A549 (cell line): ENCODE measurements at places on chromosomes 11 and 22. TPM values are rescaled to one million over a fixed set of nuclear protein-coding genes. Genes with fewer than 3 reads are reported as not detected.

DNA sequence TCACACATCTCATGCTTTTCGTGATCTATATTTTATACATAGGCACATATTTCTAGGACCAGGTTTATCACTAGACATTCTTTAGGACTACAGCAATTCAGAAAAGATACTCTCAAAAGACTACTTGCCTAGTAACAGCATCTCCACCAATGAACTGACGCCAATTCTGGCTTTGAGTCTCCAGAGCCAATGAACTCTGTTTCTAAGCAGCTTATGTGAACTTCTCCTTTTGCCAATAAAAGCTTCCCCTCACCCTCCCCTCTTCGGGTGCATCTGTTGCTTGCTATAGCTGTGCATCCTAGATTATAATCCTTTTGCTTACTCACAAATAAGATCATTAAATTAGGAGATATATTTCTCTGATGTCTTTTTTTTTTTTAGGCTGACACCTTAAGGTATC lies 11.4 kb upstream of the ANKK1 start:
- no peak for DNase-seq

DNA sequence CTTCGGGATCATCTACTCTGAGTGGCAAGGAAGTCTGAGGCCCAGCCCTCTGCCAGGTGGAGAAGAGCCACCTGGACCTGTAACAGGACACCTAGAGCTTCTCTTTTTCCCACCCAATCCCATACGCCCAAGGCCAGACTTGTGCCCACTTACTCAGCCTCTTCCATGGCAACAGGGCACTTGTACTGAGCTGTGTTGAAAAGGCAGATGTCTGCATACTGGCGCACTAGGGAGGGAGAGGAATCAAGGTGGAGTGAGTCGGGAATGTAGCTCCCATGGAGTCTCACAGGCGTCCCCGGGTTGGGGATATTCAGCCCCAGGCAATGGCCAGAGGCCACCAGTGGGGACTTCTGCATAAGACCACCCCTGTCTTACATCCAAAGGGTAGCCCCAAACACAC lies 36.1 kb downstream of the TPBGL start:
- no peak for DNase-seq

- no peak for DNase-seq
Measured at GRCh38 chr11:121463689-121464335, 11.0 kb upstream of the SORL1-AS1 start.

DNA sequence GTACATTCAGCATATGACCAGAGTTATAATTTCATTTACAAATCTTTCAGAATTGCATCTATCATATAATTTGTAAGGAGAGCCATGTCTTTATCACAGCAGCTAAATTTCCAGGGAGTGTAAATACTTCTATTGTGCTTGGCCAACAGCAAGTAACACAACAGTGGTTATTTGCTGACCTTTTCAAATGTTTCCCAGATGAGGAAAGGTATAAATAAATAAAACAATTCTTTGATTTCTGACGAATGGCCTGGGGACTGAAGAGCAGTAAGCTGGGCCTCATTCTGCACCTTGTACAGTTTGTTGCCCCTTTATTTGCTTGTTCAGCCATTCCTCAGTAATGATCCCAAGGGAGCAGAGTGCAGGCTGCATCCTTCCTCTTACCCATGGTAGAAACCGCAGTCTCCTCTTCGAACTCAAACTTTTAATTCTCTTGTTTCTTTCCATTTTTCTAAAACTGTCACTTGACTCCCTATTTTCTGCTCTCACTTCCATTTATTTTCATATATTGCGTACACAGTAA lies 132.8 kb downstream of the DDX10 start:
- DNase-seq = no peak

DNA sequence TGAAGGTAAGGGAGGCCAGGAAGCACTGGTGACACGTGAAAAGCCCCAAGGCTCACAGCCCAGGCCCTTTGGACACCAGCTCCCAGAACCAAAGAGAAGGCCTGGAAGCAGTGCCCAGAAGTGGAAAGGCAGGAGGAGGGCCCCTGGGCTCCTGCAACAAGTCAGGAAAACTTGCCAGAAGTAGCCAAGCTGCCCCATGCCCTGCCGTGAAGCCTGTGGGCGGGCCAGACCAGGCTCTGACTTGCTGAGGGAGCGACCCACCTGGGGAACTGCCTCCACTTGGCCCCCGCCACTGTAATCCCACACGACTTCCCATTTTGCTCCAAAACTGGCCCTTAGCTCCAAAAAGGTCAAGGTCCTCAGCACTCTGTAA lies 51.3 kb upstream of the ARFGAP3 start:
- DNase-seq = no peak

GRCh38 chr11:61041755-61042518 lies 60.4 kb upstream of the CD5 start:
- DNase-seq = peak; percentile 10

- DNase-seq = no peak
Measured at GRCh38 chr11:133712051-133712560, 133.2 kb downstream of the SPATA19 start.

GRCh38 chr11:34926101-34926830 lies 9.8 kb downstream of the PDHX start:
- DNase-seq = peak; percentile 53

- DNase-seq = no peak
Measured at GRCh38 chr11:26947379-26947844, 46.5 kb upstream of the FIBIN start.

DNA sequence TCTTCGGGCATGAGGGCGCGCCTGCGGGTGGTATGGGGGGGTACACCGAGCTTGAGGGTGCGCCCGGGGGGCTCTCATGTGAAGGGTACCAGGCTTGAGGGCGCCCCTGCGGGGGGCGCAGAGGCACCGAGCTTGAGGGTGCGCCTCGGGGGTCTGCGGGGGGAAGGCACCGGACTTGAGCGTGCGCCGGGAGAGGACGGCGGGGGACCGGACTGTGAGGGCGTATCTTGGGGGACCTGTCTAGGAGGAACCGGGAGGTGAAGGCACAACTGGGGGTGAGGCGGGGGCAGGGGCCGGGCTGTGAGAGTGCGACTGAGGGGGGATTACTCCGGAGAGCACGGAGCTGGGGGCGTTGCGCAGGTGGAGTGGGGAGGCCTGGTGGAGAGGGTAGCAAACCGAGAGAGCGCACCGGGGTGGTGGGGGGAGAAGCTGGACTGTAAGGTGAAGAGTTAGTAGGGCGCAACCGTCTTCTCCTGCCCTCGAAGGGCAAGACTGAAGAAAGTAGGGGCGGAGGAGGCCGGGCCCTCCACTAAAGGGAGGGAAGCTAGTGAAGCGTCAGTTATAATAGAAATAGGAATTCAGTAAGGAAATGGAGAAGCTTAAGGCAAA lies 1.1 kb upstream of the DDX6 start:
- peak; percentile 7 for DNase-seq

DNA sequence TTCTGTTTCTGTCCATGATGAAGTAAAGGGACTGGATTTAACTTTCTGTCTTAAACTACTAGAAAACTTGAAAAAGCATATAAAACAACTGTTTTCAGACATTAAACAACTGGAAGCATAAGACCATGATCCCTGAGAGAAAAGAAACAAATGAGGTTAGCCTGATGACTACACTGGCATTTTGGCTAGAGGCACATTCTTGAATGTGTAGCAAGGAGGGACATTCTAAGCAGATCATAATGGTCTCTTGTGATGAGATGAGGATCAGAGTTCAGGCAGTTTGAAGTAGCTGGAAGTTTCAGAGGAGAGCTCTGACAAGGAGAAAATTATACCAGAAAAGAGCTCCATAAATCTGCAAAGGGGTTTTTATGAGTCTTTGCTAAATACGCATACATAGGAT lies 75.4 kb downstream of the AASDHPPT start:
- no peak for DNase-seq

GRCh38 chr11:113591117-113591516 lies 115.0 kb downstream of the TMPRSS5 start:
- no peak for DNase-seq

- no peak for DNase-seq
Measured at GRCh38 chr11:121067453-121067852, 33.6 kb upstream of the TECTA start.

DNA sequence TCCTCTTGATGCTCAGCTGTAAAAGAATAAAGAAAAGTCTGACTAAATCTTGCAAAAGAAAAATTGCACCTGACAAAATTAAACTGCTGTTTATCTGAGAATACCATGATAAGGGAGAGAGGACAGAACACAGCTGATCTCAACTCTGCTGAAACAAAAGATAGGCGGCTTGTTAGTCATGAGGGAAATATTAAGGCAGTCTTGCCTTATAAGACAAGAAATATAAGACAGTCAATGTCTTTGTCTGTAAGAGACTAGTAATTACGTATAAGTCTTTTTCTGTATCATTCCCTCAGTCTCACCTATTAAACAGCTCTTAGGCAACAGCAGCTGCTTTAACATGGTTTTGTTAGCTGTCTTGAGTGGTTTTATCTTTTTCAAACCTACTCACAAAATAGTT lies 296.6 kb downstream of the LUZP2 start:
- DNase-seq = no peak

DNA sequence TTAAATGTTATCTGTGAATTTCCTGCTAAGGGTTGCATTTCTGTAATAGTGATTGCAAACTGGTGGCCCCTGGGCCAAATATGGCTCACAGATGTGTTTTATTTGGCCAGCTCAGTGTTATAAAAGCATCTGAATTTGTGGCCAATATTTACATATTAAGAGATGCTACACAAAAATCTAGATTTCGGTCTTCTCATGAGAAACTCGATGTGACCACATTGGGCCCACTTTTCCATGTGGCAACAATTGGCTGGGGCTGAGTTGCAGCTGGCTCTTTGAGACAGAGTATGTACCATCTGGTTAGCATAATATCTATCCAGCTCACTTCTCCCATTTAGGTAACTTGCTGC lies 244.5 kb upstream of the POU2AF2 start:
- no peak for DNase-seq

DNA sequence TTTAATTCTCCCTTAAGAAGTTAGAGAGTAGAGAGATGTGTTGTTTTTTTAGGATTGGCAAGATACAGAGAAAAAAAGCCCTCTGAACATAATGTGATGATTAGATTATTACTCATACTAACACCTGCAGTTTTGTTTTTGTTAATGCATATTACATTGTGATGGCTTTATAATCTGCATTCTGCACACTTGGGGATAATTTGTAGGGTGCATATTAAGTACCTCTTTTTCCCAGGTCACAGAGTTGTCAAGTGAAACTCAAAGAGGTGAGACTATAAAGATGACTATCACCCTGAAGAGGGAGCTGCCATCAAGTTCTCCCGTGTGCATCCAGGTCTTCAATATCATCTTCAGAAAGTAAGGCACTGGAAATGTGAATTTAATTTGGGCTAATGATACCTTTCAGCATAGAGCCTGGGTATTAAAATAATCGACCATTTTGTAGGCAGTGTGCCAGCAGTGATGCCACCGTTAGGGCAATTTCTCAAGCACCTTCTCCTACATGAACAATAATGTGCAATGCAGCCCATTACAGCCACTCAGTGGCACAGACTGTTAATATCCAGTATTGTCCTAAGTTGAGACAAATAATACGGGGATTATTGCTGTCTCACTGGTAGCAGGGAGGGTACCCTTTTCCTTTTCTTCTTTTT lies 16.2 kb downstream of the PIWIL4 start:
- no peak for DNase-seq

DNA sequence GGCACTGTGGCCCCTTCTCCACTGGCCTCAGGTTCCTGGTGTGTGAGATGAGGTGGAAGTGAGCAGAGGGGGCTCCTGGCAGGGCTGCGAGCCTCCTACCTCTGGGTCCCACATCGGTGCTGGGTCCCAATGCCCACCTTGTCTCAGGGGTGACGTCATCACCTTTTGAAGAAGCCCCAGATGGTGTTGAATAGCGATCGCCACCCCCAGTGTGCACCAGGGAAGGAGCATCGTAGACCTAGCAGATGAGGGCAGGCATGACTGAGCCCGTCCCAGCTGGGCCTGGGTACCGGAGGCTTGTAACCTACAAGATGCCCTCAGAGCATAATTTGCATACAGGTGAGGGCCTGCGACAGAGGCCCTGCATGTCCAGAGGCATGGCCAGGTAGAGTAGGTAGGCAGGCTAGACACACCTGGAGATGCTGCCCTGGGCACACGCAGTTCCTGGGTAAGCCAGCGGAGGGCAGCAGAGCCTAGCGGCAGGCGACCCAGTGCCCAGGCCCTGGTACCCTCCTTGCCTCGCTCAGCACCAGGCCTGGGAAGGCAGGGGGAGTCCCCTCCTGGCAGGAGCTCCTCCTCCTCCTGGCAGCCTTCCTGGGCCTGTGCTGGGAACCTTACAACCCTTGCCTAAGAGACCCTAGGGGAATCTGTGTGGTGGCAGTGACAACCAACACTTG lies 52.5 kb downstream of the TPCN2 start:
- peak; percentile 91 for DNase-seq

GRCh38 chr11:88284336-88285050 lies 53.0 kb downstream of the CTSC start:
- DNase-seq = no peak

- no peak for DNase-seq
Measured at GRCh38 chr22:29330753-29331152, 15.3 kb upstream of the RASL10A start.

- peak; percentile 9 for DNase-seq
Measured at GRCh38 chr22:30694640-30695350, at the start of gene OSBP2. OSBP2 (plus strand) TSS chr22:30694874; CDS start chr22:30694910, 36 bp downstream.

DNA sequence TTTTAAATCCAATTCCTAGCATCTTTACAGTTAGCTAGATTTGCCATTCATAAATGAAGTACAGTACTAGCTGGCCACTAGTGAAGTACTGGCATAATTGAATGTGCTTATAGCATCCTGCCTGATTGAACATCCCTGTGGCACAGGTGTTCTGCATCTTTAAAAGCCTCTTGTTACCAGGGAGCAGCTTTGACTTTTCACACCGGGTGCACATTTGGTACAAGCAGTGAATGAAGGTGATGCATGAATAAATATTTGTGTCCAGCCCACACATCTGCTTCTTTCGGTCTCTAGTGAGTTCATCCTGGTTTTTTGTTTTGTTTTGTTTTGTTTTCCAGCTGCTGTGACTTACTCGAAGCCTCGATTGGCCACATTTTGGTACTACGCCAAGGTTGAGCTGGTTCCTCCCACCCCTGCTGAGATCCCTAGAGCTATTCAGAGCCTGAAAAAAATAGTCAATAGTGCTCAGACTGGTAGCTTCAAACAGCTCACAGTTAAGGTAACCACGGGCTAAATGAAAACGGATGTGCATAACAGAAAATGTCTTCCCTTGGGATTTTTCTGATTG lies 5.3 kb downstream of the ATP5MG start:
- DNase-seq = no peak

The RRAS2 gene
- polyA plus RNA-seq = 37.9 to 44.0 TPM (median 40.2 TPM) in 3 replicates

The APOA4 gene
- not detected in 3 replicates for polyA plus RNA-seq

The MRPL21 gene
- 113 to 131 TPM (median 116 TPM) in 3 replicates for polyA plus RNA-seq
